Renal cortical epithelial cell (primary cell): ENCODE measurements at places on chromosomes 5 and 9.

- DNase-seq, result no peak
Observed at GRCh38 chr5:138350563-138350890, 2.0 kb upstream of the KDM3B start.

- DNase-seq, result no peak
Observed at GRCh38 chr5:168227973-168228615, 63.4 kb upstream of the WWC1 start.

- no peak for DNase-seq
Observed at GRCh38 chr9:15377625-15378540, 44.8 kb upstream of the SNAPC3 start.

GRCh38 chr9:92425474-92425873, 1.2 kb upstream of the OMD start:
- DNase-seq, result no peak

DNA sequence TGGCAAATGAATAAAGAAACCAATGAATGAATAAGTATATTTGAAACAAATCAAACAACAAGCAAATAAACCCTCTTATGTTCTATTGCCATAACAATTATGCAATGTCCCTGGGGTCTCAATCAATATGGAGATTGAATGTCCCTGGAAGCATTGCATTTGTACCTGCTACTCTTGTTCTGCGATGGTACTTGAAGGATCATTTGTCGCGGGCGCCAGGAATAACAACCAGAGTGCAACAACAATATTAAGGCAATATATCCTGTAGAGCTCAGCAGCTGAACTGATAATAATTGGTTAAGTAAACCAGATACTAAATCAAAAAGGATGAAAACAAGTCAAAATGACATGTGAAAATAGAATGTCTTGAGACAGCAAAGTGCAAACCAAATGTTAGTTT, 1001.9 kb upstream of the NUDT12 start:
- no peak for DNase-seq

GRCh38 chr9:81782313-81782995, 93.1 kb upstream of the TLE1 start:
- no peak for DNase-seq
